ENCODE measurements at places on chromosomes 2 and 18.

- DNase-seq: no peak
Measured at GRCh38 chr18:46433121-46433826, 223.7 kb downstream of the LOXHD1 start.

DNA sequence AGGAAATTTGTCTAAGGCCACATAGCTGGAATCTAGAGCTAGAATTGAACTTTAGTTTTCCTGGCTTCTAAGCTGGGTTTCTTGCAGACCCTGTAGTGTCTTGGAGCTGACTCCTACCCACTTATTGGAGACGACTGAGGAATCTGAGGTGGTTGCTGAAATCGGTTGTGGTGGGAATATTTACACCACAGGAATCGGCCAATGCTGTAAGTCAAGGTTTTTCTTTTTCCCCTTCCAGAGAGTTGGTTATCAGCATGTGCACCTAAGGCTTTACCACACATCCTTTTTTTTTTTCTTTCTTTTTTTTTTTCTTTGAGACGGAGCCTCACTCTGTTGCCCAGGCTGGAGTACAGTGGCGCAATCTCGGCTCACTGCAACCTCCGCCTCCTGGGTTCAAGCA is 9.4 kb downstream of the CABLES1 start:
- no peak for DNase-seq

- no peak for DNase-seq
Measured at GRCh38 chr2:189530965-189531637, 49.5 kb downstream of the SLC40A1 start.

DNA sequence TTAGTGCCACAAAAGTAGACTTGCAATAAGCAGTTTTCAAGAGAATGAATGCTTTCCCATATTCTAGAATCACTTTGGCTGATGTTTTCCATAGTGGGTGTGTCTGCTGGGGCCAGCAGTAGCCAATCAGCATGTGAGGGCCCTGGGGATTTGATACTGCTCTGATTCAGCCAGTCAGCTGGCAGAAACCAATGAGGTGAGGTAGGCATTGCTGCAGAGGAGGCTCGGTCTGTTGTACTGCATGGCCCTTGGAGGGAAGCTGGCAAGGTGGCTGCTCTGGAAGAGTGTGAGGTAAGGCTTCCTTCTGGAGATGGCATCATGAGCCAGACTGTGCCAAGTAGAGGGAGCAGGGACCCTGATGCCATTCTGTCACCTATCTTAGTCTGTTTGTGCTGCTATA is 22.7 kb downstream of the TMEM87B start:
- no peak for DNase-seq

DNA sequence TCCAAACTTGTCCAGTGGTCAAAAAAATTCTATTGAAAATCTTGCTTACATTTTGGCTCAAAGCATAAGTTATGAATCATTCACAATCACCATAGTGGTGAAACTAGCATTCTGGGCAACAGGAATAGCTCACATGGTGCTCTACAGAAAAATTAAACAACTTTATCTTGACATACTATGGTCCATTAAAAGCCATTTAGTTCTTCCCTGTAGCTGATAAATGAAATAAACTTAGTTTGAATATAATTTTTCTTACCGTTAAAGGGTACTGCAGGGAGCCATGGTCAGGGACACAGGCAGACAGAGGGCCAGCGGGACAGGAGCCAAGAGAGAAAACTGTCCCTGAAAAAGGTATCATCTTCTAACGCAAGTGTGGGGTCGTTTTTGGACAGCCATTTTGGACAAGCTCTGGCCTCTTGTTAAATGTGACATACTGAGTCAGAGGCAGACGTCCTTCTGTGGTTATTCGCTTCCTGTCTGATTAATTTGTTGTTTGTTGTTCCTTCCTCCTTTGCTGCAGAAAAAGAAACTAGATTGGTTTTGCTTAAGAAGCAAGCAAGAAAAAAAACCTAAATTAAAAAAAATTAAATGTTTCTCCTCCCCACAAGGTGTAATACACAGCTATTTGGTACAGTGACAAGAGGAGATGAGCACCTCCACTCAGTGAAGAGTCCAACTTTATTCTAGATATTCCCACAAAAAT is at the start of gene WIPF1:
TSS of gene WIPF1 (minus strand) at position 460 of the 703 bp plus-strand sequence. CDS start 12,231 bp downstream, outside the sequence.
- DNase-seq: no peak

DNA sequence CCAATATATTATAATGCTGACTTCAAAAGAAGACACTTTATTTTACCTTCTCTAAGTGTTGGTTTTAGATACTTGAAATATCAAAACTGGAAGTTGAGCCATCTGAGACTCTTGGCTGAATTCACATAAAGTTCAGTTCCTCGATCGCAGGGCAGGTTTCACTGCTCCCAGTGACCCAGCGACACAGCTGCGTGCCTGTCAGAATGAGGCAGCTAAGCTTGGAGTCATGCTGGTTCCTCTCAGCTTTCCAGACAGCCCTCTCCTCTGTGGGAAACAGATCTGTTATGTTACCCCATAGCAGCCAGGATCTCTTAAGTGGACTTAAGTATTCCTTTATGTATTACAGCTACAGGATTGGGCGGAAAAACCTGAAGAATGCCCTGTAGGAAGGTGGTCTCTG is 142.8 kb upstream of the ALPP start:
- DNase-seq: no peak

- no peak for DNase-seq
Measured at GRCh38 chr18:45935591-45936335, 31.4 kb downstream of the EPG5 start.

GRCh38 chr2:237126519-237127174 is 41.0 kb downstream of the COPS8 start:
- no peak for DNase-seq

DNA sequence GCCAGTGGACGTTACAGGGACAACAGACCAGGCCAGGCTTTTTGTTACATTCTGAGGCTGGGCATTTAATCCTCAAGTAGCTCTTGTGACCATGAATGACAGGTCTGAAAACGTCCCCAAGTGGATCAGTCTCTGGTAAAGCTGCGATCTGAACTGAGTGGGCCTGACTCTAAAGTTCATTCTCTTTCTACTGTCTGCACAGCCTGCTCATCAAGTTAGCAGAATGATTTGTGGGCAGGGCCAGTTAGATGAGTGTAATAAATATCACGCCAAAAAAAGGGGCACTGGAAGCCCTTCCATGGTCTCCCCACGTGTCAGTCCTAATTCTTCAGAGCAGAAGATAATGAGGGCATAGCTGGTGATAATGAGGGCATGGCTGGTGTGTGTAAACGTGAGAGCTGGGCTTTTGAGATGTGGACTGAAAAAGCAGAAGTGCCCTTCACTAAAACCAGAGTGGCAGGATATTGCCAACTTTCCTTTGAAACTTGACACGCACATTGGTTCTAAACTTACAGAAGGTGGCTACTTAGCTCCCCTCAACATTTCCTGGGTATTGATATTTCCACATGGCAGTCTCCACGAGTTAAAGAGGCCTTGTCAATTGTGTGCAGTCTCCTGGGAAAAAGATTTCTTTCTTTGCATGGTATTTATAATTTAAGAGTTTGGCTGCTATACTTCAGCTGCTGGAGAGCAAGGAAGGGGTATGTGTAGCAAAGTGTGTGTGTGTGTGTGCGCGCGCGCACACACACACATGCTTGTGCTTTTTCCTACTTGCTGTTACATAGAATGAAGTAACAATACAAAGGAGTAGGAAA is 72.7 kb upstream of the LYPD6B start:
- DNase-seq: no peak

- no peak for DNase-seq
Measured at GRCh38 chr18:21177822-21178221, 64.2 kb upstream of the GREB1L start.

- no peak for DNase-seq
Measured at GRCh38 chr18:31161757-31162418, 768 bp downstream of the DSC1 start.

GRCh38 chr2:98807221-98807620 is 76.3 kb upstream of the MGAT4A start:
- DNase-seq: no peak

DNA sequence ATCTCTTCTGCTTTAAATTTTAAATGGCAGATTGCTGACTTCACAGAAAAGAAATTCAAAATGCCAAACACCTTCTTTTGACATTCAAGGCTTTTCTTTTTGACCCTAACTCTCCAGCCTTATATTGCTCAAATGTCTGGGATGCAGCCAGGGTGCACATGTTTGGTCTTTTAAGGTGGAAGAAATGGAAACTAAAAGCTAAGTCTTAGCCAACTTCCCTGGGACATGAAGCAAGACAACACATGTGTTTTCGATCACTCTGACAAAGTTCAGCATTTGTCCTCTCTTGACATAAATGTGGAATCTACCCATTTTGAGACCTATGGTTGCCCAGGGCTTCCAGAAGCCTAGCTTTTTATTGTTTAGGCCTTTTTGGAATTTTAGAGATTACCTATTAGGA is 161.6 kb downstream of the RDH14 start:
- DNase-seq: no peak

DNA sequence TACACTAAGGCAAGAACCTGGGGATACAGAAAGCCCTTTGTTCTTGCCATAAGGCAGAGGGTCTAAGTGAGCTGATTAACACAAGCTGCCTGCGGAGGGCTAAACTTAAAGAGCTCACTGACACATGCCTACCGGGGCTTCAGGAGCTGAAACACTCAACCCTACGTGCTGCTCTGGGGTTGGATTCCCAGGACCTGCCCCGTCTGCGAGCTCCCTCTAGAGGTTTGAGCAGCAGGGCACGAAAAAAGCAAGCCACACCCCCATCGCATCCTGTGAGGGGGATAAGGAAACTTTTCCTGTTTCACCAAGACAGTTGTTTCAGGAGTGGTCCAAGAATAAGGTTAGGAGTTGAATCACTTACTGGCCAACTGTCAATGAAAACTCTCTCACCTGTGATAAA is 562.1 kb downstream of the TMX3 start:
- no peak for DNase-seq

- no peak for DNase-seq
Measured at GRCh38 chr2:113054066-113054465, 1.4 kb upstream of the IL36B start.

GRCh38 chr18:8960740-8961657 is 141.5 kb upstream of the NDUFV2 start:
- DNase-seq: no peak

GRCh38 chr18:6928359-6928758 is 189.2 kb downstream of the LAMA1 start:
- no peak for DNase-seq

- no peak for DNase-seq
Measured at GRCh38 chr2:126893606-126894005, 5.1 kb upstream of the TEX51 start.

DNA sequence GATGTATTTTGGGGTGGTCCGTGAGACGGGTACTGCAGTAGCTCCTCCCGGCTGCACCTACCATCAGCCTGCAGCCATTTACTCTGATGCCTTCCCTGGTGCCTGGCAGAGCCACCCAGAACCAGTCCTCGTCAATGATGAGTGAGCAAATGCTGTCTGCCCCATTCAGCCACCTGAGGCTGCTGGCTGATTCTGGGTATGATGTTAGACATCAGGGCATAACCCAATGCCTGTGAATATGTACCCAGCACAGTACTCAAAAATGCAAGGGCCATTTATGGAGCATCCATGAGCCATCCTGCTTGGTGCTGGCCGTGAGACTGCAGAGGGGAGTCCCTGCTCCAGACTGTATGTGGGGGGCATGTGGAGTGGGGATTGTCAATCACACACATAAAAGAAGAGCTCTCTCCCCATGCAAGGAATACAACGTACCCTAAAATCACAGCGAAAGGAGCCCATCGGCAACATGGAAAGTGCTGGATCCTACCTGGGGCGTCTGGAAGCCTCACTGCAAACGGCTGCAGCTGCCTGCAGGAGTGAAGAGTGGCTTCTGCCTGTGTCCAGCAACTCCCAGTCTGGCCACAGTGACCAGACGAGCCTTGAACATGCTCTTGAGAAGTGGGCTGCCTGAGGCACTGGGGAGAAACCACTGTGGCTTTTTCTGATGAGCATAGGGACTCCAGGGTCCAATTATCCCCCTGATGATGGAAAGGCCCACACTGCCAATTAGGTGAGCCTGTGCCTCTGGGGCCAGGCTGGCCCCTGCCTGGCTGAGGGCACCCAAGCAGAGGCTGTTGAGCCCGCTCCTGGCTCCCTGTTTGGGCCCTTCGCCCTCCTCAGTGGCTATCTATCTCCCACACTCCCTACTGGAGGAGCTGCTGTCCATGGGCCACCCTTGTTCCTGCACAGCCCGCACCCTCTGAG is 2.4 kb upstream of the OR6B2 start:
- no peak for DNase-seq

DNA sequence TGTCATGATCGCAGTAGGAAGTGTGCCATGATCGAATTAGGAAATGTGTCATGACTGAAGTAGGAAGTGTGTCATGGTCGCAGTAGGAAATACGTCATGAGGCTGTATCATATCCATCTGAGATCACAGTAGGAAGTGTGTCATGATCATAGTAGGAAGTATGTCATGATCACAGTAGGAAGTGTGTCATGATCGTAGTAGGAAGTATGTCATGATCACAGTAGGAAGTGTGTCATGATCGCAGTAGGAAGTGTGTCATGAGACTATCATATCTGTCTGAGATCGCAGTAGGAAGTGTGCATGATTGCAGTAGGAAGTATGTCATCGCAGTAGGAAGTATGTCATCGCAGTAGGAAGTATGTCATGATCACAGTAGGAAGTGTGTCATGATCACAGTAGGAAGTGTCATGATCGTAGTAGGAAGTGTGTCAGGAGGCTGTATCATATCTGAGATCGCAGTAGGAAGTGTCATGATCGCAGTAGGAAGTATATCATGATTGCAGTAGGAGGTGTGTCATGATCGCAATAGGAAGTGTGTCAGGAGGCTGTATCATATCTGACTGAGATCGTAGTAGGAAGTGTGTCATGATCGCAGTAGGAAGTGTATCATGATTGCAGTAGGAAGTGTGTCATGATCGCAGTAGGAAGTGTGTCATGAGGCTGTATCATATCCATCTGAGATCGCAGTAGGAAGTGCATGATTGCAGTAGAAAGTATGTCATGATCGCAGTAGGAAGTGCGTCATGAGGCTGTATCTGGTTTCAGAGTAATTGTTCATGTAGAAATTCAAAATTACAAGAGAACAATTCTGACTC is 56.4 kb upstream of the NFATC1 start:
- DNase-seq: no peak

GRCh38 chr2:152864601-152865149 is 146.3 kb downstream of the ARL6IP6 start:
- DNase-seq: no peak

- DNase-seq: no peak
Measured at GRCh38 chr2:240629619-240629967, 4.3 kb downstream of the GPR35 start.

- DNase-seq: no peak
Measured at GRCh38 chr18:31044926-31045325, 2.4 kb upstream of the DSC3 start.

GRCh38 chr2:17506736-17507616 is 11.3 kb downstream of the RAD51AP2 start:
- peak; percentile 52 for DNase-seq

GRCh38 chr2:136151021-136151971 is 33.3 kb upstream of the CXCR4 start:
- no peak for DNase-seq

GRCh38 chr18:47603158-47603557 is 327.3 kb downstream of the SMAD2 start:
- DNase-seq: no peak

GRCh38 chr2:44825702-44826101 is 115.8 kb upstream of the SIX3 start:
- DNase-seq: no peak

- DNase-seq: no peak
Measured at GRCh38 chr2:159093497-159093896, 125.1 kb downstream of the TANC1 start.

GRCh38 chr2:65116645-65117044 is 13.3 kb downstream of the RAB1A start:
- no peak for DNase-seq

Data from epithelial cell of prostate (primary cell).